Stimulated activated CD8-positive, alpha-beta memory T cell treated with anti-CD3 and anti-CD28 coated beads, Interleukin-15, amount 100 ng/mL, for 1 hour (primary cell): ENCODE measurements at places on chromosomes 3 and 15.

- no peak for DNase-seq
Observed at GRCh38 chr3:108008931-108009639, 81.7 kb downstream of the CD47 start.

DNA sequence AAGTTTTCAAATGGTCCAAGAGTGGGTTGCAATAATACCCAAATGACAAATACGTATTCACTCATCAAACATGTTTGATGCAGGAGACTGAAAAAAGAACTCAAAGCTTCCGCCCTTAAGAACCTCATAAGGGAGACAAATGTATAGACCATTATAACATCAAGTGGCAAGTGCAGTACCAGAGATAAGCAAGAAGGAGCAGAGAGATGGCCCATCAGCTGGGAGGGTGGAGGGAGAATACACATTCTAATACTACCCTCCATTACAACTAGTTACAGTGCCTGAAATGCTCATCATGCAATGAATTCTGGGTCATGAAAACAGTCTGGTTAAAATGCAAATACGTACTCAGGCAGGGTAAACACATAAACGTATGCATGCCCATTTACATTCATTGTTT, 304.0 kb downstream of the SHQ1 start:
- no peak for DNase-seq

- no peak for DNase-seq
Observed at GRCh38 chr15:75062706-75063105, 39.3 kb downstream of the PPCDC start.

GRCh38 chr3:145118303-145118702, 1042.7 kb downstream of the PLOD2 start:
- DNase-seq = no peak

DNA sequence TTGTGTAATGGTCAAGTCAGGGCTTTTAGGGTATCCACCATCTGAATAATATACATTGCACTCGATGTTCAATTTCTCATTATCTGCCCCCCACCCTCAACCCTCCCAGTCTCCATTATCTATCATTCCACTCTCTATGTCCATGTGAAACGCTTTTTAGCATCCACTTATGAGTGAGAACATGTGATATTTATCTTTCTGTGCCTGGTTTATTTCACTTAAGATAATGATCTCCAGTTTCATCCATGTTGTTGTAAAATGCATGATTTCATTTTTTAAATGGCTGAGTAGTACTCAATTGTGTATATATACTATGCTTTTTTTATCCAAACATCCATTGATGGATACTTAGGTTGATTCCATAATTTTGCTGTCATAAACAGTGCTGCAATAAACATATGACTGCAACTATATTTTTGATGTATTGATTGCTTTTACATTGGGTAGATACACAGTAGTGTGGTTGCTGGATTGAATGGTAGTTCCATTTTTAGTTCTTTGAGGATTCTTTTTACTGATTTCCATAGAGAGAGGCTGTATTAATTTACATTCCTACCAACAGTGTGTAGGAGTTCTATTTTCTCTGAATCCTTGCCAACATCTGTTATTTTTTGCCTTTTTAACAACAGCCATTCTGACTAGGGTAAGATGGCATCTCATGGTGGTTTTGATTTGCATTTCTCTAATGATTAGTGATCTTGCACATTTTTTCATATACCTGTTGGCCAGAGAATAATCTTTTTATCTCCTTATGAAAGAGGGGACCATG, 332.9 kb upstream of the TGFBR2 start:
- DNase-seq = no peak

- DNase-seq = no peak
Observed at GRCh38 chr3:71657831-71658530, 67.2 kb downstream of the EIF4E3 start.

DNA sequence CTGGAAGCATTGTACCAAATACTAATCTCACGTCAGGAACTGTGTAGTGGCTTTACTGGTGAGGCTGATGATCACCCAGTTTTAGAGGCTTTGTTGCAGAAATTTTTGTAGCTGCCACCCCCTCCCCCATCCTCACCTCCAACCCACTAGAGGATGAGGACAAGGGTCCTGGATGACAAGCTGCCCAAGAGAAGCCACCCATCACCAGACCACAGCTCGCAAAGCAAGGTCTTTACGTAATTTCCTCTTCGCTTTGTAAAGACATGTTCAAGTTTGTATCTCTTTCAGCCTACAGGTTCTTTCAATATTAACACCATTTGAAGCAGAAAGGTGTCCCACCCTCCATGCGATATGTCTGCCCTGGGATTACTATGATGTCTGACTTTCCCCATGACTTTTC, 74.2 kb downstream of the LDHAL6B start:
- DNase-seq = no peak

DNA sequence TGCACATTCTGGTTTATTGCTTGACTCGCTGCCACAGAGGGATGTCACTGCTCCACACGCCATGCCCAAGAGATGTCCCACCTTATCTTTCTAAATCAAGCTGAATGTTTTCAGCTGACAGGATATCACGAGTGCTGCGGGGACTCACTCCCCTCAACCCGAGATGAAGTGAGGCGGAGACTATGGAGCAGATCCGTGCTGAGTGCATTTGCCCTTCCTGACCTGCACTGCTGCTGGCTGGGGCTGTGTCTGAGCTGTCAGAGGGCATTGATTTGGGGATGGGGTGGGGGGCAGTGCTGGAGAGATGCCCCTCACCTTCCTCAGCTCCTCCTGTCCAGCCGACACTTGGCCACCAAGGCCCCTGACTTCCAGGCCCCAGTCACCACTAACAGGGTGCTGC, 40.5 kb upstream of the CSPG4 start:
- no peak for DNase-seq

DNA sequence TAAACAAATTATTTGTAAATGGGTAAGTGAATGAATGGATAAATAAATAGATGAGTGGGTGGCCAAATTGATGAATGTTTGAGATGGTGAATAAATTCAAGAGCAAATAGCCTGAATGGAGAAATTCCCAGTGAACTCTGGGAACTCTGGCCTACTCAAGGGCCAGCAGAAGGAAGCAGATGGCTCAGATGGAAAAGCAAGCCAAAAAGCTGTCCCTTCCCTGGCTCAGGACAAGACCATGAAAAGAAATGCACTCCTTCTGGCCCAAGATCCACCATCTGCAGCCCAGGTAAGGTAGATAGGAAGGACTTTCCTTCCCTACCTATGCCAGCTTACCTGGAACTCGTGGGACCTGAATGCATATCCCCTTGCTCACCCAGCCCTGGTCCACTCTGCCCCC, 37.6 kb upstream of the CLDN18 start:
- DNase-seq = no peak

DNA sequence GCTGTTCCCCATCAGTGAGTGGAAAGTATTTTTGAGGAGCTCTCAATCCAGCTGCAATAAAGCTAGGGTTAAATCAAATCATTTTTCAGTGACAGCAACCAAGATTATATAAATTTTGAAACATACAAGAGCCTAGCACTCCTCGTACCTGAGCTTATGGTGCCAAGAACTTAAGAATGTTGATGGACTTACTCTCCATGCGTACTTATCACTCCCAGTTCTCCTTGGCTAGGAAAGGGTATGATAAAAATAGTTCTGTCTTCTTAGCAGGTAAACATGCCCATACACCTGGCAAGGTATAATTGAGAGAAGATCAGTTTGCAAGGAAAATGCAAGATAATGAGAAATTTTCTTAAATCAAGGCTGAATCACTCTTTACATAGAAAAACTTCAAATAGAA, 64.5 kb upstream of the SEMA6D start:
- DNase-seq = no peak

DNA sequence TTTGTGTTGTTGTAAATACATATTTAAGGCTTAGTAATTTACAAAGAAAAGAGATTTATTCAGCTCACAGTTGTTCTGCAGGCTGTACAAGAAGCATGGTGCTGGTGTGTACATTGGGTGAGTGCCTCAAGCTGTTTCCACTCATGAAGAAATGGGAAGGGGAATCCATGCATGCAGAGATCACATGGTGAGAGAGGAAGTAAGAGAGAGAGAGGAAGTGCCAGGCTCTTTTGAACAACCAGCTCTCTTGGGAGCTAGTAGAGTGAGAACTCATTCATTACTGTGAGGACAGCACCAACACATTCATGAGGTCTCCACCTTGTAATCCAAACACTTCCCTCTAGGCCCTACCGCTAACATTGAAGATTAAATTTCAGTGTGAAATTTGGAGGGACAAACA, 909.2 kb downstream of the NSUN3 start:
- DNase-seq = no peak

GRCh38 chr15:77255385-77255784, 164.5 kb downstream of the PEAK1 start:
- no peak for DNase-seq

DNA sequence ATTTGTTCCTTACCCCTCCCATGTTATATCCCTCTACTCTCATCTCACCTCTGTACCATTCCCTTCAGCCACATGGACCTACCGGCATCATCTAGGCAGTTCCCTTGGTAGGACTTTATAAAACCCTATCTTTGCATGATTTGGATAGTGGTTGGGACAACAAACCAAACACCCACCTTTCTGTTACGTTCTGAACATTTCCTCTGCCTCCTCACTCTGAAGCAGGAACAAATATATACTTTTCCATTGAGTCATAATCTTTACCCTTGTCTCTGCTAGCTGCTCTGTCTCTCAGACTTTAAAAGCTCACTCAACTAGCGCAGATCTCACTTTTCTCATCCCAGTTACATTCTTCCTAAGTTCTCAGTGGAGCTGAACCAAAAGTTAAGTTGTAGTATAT, 17.8 kb downstream of the UBXN7 start:
- no peak for DNase-seq

GRCh38 chr3:138450704-138451424, 16.4 kb downstream of the ESYT3 start:
- DNase-seq = no peak

- no peak for DNase-seq
Observed at GRCh38 chr3:40307176-40307575, 2.3 kb upstream of the EIF1B start.

DNA sequence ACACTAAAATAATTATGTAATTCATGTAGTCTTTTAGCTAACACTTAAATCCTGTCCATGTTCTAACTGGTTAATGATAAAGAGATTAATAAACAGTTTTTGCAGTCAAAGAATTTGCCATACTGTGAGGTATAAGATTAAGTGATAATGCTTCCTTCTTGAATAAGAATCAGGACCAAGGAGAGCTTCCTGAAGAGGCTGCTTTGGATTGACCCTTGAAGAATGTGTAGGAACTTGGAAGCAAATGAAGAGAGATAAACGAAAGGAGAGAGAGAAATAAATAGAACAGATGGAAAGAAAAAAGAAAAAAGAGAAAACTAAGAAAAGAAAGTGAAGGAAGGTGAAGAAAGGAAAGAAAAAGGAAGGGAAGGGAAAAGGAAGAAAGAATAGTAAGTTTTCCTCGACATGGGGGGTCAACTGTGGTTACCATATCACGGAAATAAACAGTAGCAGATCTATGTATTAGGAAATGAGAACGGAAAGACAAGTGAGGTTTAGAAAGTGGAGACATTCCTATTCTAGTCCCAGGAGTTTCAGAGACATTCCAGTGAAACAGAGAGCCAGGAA, 539.8 kb downstream of the FGF12 start:
- no peak for DNase-seq

DNA sequence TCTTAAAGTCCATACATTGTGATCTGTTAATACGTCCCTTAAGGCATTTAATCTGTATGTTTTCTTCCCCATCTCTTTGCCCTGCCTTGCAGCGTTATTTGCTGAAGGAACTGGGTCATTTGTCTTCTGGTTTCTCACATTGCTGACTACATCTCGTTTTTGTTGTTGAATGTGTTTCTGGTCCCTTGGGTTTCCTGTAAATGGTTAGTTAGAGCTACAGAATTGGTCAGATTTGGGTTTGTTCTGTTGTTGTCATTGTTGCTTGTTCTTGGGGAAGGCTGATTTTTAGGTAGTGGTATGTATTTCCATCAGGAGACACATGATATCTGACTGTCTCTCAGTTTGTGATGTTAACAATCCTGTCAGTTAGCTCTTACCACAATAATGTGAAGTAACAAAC, 27.0 kb upstream of the ITPKA start:
- no peak for DNase-seq

GRCh38 chr3:147846854-147847478, 437.8 kb downstream of the ZIC1 start:
- no peak for DNase-seq

GRCh38 chr3:115340586-115340985, 193.5 kb upstream of the ZBTB20 start:
- DNase-seq = no peak

DNA sequence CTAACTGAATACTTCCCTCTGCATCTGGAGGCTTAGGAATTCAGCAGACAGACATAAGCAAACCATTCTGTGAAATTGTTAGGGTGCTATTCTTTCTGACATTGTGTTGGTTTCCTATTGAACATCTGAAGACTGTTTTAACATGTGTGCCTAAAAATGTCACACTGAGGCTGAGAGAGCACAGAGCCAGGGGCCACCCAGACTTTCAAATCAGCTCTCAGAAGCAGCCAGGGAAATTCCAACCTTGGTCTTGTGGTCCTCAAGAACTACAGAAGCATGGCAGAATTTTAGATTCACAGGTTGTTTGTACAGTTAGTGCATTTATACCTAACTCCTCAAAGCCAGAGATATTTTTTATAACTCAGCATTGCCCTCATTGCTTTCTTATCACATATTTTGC, 929.2 kb upstream of the CFAP20DC start:
- no peak for DNase-seq

DNA sequence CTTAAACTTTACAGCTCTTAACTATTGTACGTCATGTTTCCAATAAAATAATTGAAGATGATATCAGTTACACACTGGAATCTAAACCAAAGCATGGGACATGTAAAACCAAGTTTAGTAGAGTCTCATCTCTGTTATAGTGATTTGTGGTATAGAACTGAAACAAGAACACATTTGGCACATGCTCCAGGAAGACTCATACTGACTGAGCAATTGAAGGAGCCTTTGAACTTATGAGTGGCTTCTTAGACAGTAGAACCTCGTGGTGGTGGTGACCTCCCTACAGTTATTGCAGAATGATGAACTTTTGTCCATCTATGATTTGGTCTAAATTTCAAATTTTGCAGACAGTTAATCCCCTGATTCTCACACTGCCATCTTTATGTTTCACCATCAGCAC, 729.7 kb downstream of the ROBO1 start:
- no peak for DNase-seq

DNA sequence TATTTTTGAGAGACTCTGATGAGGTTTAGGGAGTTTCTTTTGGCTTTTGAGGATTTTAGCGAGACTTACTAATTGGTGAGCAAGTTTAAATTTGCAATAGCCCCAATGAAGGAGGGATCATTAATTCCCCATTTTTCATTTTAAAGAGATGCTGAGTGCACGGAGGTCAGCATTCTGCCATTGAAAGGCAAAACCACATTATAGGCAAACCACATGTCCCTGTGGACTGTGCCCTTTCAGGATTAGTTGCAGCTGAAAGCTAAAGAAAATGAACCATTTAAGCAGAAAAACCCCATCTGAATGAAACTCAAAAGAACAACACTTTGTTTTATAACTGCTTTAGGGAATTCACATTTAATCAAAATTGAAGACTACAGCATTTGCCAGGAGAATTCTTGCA, 246.5 kb downstream of the PDZRN3 start:
- DNase-seq = no peak

DNA sequence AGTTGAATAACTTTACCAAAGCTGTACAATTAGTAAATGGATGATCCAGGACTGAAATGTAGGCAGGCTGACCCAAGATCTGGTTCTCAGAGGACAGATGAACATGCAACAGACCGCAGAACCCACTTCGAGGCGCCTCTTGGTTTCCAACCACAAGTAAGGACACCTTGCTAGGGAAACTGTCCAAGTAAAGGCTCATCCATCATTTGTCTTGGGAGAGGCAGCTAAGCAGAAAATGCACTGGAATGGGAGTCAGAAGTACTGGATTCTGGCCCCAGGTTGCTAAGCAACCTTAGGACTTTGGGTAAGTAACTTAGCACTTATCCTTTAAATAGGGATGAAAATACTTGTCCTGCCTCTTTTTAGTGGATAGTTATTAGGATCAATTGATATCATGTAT, 366.3 kb upstream of the LRRC3B start:
- no peak for DNase-seq
